ENCODE measurements at places on chromosomes 5 and 9. TPM values are rescaled to one million over a fixed set of nuclear protein-coding genes. Genes with fewer than 3 reads are reported as not detected.

- DNase-seq, result peak; percentile 69
Measured at GRCh38 chr5:144028636-144029035, 141.8 kb downstream of the YIPF5 start.

The PTPN3 gene
- 66.0 TPM for polyA plus RNA-seq

DNA sequence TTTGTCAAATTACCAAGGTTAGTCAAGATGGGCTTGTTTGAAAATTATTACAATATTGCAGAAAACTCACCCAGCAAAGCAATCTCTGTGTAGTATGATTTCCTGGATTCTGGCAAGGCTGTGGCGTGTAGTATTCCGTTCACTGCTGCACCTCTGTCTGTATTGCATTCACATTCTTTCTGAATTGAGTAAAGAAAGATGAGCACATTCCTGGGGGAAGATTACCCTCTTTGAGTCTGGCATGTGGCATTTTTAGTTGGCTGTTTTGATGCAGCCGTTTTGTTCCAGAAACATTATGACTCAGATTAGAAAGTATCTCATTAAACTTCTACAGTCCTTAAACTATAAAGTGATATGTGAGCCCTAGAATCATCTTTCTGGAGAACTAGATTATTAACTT is 197.7 kb downstream of the TENT4A start:
- no peak for DNase-seq

DNA sequence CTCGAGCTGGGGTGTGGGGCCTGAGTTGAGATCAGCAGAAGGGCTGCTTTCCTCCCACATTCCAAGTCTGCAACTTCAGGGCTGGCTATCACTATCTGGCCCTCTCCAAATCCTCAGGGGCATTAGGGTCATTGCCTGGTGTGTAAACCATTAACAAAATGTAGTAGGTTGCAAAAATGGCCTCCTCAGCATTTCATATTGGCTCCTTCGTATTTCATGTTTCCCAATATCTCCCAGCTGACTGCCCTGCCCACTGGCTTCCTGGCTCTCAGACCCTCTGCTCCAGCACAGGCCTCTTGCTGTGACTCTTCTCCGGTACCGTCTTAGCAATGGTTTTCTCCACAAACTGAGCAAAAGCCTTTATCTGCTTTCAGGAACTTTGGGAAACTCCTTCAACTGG is 113.8 kb downstream of the GADD45G start:
- no peak for DNase-seq

DNA sequence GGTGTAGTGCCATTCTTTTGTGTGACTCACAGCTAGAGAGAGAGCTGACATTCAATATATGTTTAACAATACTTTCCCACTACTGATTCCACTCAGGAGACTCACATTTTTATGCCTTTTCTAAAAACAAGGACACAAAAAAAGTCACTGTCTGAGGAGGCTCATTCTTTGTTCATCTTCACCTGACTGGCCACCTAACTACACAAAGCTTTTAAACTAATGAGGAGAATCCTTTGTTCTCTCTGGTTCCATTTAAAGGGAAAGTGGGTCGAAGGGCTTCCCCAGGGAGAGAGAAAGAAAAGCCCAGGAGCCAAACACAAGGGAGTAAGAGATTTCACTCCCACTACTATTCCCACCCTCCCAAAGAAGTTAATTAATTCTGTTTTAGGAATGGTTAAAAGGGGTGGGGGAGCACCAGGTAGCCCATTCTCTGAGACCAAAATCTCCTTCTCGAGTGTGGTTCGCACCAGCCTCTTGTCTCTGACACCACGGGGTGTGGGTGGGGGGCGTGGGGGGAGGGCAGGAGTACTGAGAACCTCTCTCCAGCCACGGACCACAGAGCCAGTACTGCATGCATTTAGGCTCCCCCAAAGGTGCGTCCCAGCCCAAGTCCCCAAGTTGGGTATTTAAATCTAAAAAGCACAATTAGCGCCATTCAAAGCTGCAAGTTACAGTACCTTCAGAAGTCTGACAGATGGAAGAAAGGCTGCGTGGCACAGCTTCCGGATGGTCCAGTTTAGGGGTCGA is 747 bp downstream of the TRPM3 start:
- DNase-seq, result no peak

The C1QTNF3 gene
- polyA plus RNA-seq, result 47.6 TPM

The PDCD1LG2 gene
- 0.12 TPM for polyA plus RNA-seq

DNA sequence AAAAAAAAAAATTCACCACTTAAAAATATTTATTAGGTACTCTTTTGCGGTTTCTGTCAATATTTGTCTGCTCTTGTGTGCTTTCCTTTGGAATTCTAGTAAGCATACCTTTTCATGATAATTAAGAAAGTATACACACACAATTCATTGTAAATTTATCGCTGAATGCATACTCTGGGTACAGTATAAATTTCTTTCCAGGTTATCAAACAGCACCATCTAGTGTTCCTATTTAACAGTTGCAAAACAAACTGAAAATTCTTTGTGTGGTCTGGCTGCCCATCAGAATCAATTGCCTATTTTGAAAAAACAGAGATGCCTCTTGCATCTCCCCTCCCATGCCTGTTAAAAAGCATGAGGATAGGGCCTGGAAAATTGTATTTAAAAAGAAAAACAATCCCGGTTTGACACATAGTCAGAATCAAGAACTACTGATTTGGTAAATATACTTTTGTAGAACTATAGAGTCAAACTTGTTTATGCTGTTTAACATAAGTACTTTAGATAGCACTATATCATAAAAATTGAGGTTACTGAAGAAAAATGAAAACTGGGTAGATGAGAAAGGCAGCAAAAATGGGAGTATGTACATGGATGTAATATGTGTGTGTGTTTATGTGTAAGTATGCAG is 16.2 kb downstream of the PGGT1B start:
- DNase-seq, result peak; percentile 40

The ORM2 gene
- polyA plus RNA-seq, result not detected

DNA sequence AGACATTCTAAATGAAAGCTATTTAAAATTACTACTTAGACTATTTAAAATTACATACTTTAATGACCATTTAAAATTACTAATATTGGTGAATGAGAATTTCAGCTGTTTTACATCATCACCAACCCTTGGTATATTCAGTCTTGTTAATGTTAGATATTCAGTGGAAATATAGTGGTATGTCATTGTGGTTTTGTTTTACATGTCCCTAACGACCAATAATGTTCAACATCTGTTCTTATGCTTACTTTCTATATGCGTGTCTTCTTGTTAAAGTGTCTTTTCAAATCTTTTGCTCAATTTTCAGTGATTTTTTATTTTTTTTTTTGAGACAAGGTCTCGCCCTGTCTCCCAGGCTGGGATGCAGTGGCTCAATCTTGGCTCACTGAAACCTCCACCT is 279.3 kb upstream of the TARS1 start:
- DNase-seq, result no peak

The ACOT12 gene
- 1.1 TPM for polyA plus RNA-seq
